ENCODE measurements at places on chromosomes 4 and X. TPM values are rescaled to one million over a fixed set of nuclear protein-coding genes. Genes with fewer than 3 reads are reported as not detected.

DNA sequence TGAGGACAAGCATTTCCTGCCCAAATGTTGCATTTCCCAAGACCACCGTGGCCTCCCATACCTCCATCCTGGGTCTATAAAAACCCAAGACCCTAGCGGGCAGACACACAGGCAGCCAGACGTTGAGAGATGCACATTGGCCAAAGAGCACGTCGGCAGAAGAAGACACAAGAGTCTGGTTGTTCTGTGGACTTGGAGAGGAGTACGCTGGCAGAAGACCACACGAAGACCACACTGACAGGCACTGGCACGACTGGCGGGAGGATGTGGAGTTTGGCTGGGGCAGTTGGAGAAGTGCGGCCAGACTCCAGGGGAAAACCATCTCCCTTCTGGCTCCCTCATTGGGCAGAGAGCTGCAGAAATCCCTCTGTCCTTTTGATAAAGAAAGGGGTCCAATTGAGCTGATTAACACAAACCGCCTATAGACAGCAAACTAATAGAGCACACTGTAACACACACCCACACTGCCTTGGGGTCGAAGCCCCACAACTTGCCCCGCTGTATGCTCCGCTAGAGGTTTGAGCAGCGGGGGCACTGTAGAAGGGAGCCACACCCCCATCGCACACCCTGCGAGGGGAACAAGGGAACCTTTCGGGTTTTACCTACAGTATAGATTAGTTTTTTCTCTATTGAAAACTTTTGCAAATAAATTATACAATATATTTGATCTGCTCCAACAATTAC is 376.7 kb upstream of the KLHL4 start:
- no peaks in the 10 kb centered on the region for H3K36me3 ChIP-seq
- no peak overlapping the region for H3K27ac ChIP-seq
- H3K4me1 ChIP-seq = no peaks in the 10 kb centered on the region

DNA sequence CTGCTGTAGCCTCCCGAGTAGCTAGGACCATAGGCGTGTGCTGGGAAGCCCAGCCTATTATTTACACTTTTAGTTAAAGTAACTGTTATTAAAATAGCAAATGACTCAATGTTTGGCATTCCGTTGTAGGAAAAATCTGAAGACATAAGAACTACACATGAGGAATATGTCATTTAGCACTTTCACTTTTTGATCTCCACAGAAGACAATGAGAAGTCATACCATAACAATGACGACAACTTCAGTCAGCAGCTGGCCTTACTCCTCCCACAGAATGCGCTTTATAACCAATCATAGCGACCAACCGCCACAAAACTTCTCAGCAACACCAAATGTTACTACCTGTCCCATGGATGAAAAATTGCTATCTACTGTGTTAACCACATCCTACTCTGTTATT is 6.7 kb downstream of the GPR34 start:
- no peaks in the 10 kb centered on the region for H3K36me3 ChIP-seq
- peak; percentile 9 for DNase-seq
- no peak overlapping the region for H3K4me3 ChIP-seq
- H3K27ac ChIP-seq = no peak overlapping the region

- H3K27ac ChIP-seq = no peak overlapping the region
- no peaks in the 10 kb centered on the region for H3K36me3 ChIP-seq
- no peak for DNase-seq
- H3K27me3 ChIP-seq = no peaks in the 10 kb centered on the region
- no peaks in the 10 kb centered on the region for H3K4me1 ChIP-seq
These were observed 1.7 kb downstream of the MUC7 start for GRCh38 chr4:70473679-70474078.

DNA sequence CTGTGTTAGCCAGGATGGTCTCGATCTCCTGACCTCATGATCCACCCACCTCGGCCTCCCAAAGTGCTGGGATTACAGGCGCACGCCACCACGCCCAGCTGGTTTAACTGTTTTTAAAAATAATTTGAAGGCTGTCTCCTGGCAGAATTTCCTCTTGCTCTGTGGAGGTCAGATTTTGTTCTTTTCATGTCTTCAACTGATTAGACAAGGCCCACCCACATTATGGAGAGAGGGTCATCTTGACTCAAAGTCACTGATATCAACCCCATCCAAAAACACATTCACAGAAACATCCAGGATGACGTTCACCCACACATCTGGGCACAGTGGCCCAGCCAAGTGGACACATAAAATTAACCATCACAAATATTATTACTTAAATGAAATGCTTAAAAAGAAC is 365.4 kb downstream of the DHRSX start:
- no peaks in the 10 kb centered on the region for H3K27me3 ChIP-seq
- no peak overlapping the region for H3K4me3 ChIP-seq
- DNase-seq = no peak
- H3K27ac ChIP-seq = no peak overlapping the region

DNA sequence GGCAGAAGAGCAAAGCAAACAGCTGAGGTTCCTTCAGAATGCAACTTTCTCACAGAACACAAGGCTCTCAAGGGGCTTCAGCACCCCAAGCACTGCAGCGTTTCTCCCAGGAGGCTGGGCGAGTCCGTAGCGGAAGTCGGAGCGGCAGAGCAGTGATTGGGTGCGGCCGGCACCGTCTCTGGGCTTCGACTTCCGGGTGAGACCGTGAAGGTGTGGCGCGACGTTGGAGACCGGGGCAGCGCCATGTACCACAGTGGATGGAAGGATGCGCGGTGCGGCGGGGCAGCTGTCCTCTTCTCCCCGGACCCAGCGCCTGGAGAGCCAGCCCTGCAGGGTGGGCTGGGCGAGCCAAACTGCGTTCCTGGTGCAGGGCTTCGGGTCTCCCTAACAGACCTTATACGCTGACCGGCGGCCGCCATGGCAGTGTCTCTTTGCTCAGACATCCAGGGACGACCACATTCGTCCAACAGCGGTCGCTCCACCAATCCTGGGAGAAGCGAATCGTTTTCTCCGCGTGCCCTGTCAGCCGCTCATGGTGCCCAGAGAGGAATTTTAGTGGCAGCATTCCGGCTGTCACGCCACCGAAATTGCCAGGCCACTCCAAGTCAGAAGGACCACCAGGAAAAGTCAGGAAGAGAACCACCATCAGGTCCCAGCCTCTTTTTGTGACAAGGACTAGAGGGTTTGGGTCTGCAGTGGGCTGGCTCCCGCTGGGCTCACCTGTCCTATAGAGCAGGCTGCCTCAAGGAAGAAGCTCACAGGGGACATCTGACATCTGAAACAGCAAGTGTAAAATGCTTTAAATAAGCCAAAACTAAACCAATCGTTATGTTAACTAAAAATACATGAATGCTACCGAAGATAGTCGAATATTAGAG is 20.5 kb downstream of the TRIM61 start:
- H3K4me1 ChIP-seq = peaks cover 6% of the 10 kb centered on the region
- no peaks in the 10 kb centered on the region for H3K27me3 ChIP-seq
- peaks cover 2% of the 10 kb centered on the region for H3K36me3 ChIP-seq
- DNase-seq = peak; percentile 71
- peak overlapping the region; percentile 75 for H3K4me3 ChIP-seq

- no peak overlapping the region for H3K4me3 ChIP-seq
- peak; percentile 50 for DNase-seq
- peaks cover 40% of the 10 kb centered on the region for H3K36me3 ChIP-seq
- H3K4me1 ChIP-seq = peaks cover 1% of the 10 kb centered on the region
These were observed 9.8 kb downstream of the MAGED2 start for GRCh38 chrX:54817220-54817820.

DNA sequence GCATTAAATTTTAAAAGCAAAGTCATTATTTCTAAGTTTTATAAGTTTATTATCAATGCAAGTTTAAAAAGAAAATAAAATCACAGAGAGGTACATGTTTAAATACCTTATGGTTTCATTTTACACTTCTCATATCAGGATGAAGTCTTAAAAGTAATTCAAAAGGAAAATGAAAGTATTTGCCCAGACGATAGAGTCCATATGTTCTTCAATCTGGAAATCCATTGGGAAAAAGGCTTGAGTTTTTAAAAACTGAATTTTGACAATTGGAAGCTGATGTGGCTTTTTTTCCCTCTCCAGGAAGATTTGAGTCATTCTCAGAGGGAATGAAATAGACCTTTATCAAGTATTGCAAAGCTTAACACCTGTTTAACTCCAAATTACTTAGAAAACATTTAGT is 37.1 kb downstream of the MAB21L2 start:
- H3K4me3 ChIP-seq = no peak overlapping the region
- no peaks in the 10 kb centered on the region for H3K36me3 ChIP-seq
- no peak overlapping the region for H3K27ac ChIP-seq

DNA sequence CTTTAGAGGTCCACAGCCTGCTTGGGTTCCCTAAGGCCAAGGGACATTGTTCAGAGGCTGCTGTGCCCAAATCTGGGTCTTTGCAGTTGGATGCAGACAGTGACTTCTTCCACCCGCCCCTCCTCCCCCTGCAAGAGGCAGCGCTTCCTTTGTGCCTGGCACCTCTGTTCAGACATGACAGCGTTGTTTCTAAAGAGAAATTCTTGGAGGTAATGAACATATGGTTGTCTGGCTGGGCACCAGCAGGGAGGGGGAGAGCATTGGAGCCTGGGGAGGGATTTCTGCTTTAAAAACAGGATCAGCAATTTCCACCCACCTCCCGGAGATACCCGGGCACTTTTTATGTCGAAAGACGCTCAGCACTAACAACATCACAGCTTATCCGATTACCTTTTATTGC is 51.5 kb downstream of the PSAPL1 start:
- H3K4me1 ChIP-seq = peaks cover 24% of the 10 kb centered on the region
- no peak overlapping the region for H3K27ac ChIP-seq
- H3K27me3 ChIP-seq = peaks cover 9% of the 10 kb centered on the region
- DNase-seq = no peak
- no peak overlapping the region for H3K4me3 ChIP-seq

GRCh38 chr4:993111-994029 is at the start of gene SLC26A1:
SLC26A1 (minus strand) TSS chr4:993404; CDS start chr4:991703, 1,701 bp downstream.
- H3K27ac ChIP-seq = no peak within 1 kb of the TSS
- no peak for DNase-seq
- no peak within 1 kb of the TSS for H3K4me3 ChIP-seq
- H3K27me3 ChIP-seq = peaks cover 27% of the 10 kb centered on the region
- peaks cover 10% of the 10 kb centered on the region for H3K36me3 ChIP-seq

GRCh38 chr4:98485816-98486345 is 172.5 kb downstream of the TSPAN5 start:
- no peaks in the 10 kb centered on the region for H3K27me3 ChIP-seq
- H3K36me3 ChIP-seq = no peaks in the 10 kb centered on the region
- DNase-seq = no peak
- H3K27ac ChIP-seq = no peak overlapping the region
- peaks cover 3% of the 10 kb centered on the region for H3K4me1 ChIP-seq

DNA sequence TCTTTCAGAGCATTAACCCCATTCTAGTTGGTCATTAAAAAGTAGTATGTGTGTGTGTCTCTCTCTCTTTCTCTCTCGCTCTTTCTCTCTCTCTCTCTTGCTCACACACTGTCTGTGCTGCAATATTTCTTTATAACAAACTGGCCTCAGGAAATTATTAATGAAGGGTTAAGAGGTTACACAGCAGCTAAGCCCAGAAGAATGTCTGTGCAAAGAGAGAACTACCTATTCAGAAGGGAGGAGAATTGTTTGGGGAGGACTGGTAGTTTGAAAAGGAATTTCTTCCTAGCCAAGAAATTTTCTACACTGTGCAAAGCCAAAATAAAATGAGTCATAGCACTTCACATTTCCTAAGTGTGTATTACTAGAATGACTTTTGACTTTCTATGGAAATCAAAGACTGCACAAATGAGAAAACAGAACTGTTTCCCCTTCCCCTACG is 22.2 kb downstream of the PDGFC start:
- H3K4me3 ChIP-seq = no peak overlapping the region
- H3K4me1 ChIP-seq = peaks cover 23% of the 10 kb centered on the region
- no peaks in the 10 kb centered on the region for H3K27me3 ChIP-seq

DNA sequence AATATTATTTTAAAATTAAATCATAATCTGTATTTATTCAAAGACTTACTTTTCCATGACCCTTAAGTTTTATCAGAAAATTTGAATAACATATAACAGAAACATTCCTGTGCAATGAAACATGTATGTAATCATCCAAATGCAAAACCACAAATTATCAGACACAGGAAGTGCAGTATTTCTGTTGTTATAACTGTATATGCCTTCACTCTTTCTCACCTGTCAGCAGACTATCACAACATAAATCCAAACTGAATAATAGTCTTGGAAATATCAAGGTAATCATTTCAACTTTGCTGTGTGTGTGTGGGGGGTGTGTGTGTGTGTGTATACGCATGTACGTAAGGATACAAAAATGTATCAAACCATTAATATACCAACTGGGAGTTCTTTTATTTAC is 285.9 kb downstream of the SLC7A11 start:
- no peak for DNase-seq
- peaks cover 3% of the 10 kb centered on the region for H3K4me1 ChIP-seq
- H3K4me3 ChIP-seq = no peak overlapping the region
- H3K27me3 ChIP-seq = no peaks in the 10 kb centered on the region
- no peaks in the 10 kb centered on the region for H3K36me3 ChIP-seq

DNA sequence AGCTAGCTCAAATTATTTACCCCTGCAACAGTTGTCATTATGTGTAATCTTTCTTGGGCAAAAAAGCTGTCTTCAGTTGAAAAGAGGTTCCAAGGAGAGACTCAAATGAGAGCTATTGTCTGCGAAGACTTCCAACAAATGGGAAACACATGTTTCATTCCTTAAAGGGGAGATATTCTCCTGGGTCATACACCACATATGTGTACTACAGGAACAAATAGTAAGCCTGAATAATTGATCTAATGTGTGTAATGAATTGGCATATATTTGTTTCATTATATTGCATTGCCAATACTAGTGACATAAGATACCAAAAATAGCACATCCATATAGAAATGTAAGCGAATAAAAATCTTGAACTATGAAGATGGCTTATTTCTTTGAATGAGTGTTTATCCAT is 950.9 kb upstream of the NDST4 start:
- H3K4me1 ChIP-seq = no peaks in the 10 kb centered on the region
- H3K27ac ChIP-seq = no peak overlapping the region
- H3K36me3 ChIP-seq = no peaks in the 10 kb centered on the region
- no peaks in the 10 kb centered on the region for H3K27me3 ChIP-seq
- DNase-seq = peak; percentile 83
- no peak overlapping the region for H3K4me3 ChIP-seq

DNA sequence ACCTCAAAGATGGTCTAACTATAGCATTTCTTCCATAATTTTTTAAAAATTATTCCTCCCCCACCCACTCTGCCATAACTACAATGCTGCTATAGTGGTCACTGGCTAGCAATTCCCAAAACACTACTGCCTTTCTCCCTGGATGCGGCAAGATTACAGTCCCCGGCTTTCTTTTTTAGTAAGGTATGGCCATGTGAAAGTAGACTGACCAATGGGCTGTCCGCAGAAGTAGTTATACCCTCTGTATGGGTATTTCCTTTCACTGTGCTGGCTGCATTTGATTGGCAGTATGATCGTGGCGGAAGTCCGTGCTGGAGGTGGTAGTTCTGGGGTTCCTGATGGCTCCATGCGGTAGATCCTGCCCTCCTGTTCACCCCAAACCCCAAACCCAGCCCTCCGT is 166.0 kb downstream of the FBXO8 start:
- no peaks in the 10 kb centered on the region for H3K4me1 ChIP-seq
- no peak overlapping the region for H3K27ac ChIP-seq
- H3K36me3 ChIP-seq = no peaks in the 10 kb centered on the region

The PRDM5 gene
- total RNA-seq = 25.3 TPM

The KLF8 gene
- 3.3 TPM for total RNA-seq

The PAGE5 gene
- total RNA-seq = not detected

The CCDC149 gene
- total RNA-seq = 8.0 TPM

The GCNA gene
- total RNA-seq = 2.9 TPM

The RNF113A gene
- total RNA-seq = 11.9 TPM

The SSX2 gene
- not detected for total RNA-seq

The LGI2 gene
- total RNA-seq = 2.6 TPM

The TTC29 gene
- total RNA-seq = 0.09 TPM
